COR-L47 (cell line): ENCODE measurements at places on chromosomes 7 and 10.

GRCh38 chr7:106982415-106982814 lies 62.1 kb upstream of the PRKAR2B start:
- peak; percentile 53 for DNase-seq

DNA sequence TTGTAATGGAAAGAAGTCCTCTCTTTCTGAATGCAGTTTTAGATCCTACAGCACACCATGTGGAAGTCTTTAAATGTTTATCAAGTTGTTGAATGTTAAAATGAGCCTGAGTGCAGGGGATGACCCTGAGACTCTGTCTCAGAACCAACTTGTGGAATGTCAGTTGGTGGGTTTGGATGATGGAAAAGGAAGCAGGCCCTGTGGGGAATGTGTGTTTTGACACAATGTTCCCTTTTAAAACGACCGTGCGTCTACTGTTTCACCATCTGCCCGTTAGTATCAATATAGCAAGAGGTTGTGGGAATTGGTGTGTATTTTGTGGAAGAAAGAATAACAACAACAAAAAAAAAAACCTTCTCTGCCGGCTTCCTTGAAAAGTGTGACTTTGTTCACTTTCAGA lies 8.3 kb downstream of the DYNC1I1 start:
- DNase-seq, result no peak

DNA sequence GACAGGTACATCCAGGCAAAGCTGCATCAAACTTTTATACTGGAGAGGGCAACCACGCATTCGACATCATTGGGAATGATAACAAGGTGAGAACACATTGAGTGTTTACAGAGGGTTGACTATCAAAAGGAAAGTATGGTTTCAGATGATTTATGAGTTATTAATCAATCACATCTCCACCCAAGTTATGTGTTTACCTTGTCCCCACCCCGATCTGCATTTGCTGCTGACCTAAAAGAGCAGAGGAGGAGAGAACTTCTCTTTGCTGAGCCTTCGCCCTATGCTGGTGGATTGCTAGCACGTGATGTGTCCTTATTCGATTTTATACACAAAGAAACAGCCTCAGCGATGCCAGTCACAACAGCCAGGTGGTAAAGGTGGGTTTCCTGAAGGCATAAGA lies at the start of gene MSMB:
TSS of gene MSMB (minus strand) at position 9 of the 400 bp plus-strand sequence. CDS start 32 bp downstream, outside the sequence.
- no peak for DNase-seq

DNA sequence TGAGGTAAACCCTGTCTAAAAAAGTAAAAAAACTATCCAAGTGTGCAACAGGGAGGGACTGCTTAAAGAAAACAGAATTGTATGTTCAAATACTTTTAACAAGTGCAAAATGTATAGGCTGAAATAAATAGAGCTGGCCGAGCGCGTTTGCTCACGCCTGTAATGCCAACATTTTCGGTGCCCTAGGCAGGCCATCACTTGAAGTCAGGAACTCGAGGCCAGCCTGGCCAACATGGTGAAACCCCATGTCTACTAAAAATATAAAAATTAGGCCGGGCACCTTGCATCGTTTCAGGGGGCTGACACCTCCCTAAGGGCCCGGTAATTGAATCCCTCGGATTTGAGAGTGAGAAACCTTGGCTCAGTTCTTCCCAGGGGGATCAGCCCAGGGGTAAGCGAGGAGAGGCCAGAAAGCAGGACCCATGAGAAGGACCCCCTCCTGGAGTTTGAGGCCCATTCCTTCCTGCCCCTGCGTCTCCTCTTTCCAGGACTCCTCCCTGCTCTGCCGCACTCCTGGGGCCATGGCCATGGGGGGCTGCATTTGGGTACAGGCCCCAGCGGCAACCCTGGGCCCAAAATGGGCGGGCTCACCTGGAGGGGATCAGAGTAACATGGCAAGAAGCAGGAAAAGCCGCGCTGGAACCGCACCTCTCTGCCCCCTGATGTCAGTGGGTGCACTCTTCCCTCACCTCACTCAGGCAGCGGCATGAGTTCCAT lies 75.5 kb upstream of the TMEM248 start:
- no peak for DNase-seq

- DNase-seq, result no peak
These were observed 46.4 kb upstream of the RSBN1L start for GRCh38 chr7:77649716-77650349.

GRCh38 chr10:116838143-116838725 lies 11.1 kb upstream of the ENO4 start:
- DNase-seq, result no peak

DNA sequence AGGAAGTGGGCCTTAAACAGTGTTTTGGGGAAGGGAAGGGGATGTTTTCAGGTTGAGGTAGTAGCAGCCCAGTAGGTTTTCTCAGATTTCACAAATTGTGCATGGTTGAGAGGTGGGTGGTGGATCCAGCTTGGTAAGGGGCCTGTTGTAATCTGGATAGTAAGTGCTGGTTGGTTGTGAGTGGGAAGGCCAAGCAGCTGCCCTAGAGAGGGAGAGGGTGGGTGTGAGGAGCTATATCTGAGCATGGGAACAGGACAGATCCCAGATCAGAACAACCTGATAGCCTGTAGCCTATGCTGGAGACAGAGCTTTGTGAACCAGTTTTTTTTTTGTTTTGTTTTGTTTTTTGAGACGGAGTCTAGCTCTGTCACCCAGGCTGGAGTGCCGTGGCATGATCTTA lies 53.9 kb upstream of the ZMIZ2 start:
- no peak for DNase-seq

- DNase-seq, result peak; percentile 63
These were observed 22.8 kb downstream of the GNA12 start for GRCh38 chr7:2821161-2821841.

- DNase-seq, result no peak
These were observed 261.3 kb downstream of the CCSER2 start for GRCh38 chr10:84589526-84590205.

DNA sequence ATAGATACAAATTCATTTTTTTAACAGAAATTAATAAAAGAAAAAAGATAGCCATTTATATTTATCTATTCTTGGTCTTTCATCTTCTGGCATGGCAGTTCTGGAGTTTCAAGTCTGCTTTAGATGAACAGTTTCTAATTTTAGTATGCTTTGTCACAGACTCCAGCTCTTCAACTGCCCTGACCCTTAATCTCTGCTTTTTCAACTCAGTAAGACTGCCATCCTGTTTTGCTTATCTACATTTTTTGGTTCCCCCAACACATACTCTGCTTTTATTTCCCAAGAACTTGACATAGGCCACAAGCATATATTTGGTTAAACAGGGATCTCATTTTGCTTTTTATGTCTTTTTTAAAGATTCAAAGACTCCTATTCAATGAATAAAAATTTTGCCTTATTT lies 309.3 kb upstream of the KCND2 start:
- DNase-seq, result no peak

DNA sequence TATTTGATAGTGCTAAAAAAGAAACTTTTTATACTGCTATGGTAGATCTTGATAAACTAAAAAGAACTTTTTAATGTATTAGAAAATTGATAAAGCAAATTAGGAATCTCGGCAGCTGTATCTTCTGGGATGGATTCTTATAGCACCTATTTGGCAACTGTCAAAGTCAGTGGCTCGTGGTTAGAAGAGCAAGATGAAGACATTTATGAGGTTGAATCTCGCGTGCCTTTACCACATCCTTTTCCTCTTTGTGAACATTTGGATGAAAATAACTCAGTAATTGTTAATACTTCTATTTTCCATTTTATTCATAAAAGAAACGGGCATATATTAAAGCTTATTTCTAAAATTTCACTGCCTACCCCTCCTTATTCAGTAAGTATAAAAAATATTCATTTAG lies 76.2 kb downstream of the CYP51A1 start:
- no peak for DNase-seq

- no peak for DNase-seq
These were observed 81.0 kb upstream of the ASAH2 start for GRCh38 chr10:50332108-50332842.

DNA sequence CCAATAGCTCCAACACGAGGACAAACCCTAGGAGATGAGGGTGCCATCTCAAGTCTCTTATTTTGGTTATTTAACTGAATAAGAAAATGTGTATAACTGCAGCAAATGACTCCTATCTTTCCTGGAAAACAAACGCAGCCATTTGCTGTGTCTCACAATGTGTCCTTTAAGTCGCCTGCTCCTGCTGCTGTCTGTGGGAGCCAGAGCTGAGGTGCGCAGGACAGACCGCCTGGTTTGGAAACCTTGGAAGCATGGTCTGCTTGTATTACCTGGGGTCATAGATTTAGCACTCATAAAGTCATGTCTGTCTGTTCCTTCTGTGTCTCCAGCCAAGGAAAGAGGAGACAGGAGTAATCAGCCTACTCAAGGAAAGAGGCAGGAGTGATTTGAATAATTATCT lies 760.2 kb downstream of the GRID1 start:
- DNase-seq, result no peak

GRCh38 chr10:122233857-122234348 lies 37.2 kb upstream of the BTBD16 start:
- no peak for DNase-seq

DNA sequence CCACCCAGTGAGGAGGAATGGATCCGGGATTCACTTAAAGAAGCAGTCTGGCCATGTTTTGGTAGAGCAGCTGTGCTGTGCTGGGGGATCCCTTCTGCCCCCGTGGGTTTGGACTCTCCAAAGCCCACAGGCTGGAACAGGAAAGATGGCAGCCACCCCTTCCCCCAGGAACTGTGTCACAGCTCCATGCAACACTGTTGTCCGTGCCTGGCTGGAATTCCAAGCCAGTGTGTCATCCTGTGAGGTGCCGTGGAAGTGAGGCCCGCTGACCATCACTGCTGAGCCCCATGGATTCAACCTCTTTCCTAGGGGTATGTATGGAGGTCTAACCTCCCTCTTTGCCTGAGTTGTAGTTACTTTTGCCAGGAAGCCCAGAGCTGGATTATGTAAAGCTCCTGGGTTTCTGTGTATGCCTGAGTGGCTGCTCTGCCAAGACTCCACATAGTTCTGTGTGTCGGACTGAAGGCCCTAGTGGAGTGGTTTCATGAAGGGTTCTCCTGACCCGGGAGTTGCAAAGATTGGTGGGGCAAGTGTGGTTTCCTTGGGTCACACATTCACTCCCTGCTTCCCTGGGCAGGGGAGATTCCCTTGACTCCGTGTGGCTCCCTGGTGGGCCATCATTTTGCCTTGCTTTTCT lies 35.1 kb upstream of the PCGF5 start:
- no peak for DNase-seq

DNA sequence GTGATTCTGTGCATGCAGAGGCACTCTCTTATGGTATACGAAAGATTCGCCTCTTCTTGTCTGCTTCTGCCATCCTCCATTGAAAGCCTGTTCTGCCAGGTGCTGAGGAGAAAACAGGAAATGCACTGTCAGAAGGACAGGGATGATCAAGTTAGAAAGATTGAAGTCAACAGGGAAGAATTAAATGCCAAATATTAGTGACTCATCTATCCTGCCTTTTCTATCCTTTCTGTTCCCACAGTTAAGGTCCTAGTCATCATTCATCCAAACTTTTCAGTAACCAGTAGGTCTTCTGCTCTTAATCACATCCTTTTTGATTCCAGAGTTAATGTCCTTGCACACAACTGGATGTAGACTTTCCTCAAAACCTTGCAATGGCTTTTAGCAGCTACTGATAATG lies 4.8 kb upstream of the ZNF783 start:
- no peak for DNase-seq

GRCh38 chr7:7921830-7922229 lies 46.8 kb upstream of the GLCCI1 start:
- no peak for DNase-seq

DNA sequence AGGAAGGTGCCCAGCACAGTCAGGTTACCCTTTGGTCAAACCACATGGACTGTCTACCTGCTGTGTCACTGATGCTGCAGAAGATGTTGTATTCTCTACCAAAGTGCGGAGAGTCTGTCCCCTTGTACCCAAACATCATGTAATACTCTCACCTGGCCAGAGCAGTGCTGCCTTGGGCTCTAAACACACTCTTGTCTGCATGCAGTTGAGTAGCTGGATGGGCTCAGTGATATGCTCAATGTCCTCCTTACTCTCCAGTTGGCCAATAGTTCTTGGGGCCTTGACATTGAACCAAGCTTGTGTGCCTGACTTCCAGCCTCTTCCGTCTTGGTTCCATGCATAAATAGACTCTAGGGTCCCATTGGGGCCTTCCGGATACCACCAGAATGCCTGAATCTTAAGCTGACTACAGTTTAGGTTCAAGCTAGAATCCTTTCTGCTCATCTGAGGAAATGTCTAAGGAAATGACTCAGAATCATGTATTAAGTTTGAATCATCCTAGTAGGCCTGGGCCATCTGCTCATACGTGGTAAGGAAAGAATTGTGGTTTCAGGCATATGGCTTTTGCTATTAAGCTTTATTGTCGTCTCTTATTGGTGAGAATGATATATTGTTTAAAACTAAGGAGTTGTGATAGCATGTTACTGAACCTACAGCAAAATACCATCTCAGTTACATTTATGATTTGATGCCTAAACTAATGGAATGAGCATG lies 118.0 kb downstream of the OTUD1 start:
- no peak for DNase-seq

GRCh38 chr10:117666166-117666565 lies 123.6 kb downstream of the EMX2 start:
- DNase-seq, result no peak

DNA sequence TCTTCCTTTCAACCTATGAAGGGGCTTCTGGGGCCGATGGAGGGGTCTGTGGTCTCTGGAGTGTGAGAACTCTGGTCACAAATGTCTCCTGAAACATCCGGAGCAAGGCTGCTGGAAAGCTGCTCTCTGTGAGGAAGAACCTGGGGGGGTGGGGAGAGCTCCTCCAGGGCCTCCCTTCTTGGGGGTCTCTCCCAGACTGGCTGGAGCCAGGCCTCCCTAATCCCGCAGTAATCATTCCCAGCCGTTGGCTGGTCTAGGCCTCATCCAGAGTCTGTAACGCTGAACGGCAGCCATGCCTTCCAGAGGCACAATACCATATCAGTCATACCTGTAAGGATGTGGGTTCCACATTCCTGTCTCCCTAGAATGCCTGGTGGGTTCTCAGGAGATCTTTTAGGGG lies 4.4 kb upstream of the LZTS2 start:
- no peak for DNase-seq

GRCh38 chr7:140595468-140596092 lies 45.0 kb downstream of the DENND2A start:
- DNase-seq, result no peak

- DNase-seq, result no peak
These were observed 32.4 kb upstream of the SEMA3E start for GRCh38 chr7:83681200-83681778.

DNA sequence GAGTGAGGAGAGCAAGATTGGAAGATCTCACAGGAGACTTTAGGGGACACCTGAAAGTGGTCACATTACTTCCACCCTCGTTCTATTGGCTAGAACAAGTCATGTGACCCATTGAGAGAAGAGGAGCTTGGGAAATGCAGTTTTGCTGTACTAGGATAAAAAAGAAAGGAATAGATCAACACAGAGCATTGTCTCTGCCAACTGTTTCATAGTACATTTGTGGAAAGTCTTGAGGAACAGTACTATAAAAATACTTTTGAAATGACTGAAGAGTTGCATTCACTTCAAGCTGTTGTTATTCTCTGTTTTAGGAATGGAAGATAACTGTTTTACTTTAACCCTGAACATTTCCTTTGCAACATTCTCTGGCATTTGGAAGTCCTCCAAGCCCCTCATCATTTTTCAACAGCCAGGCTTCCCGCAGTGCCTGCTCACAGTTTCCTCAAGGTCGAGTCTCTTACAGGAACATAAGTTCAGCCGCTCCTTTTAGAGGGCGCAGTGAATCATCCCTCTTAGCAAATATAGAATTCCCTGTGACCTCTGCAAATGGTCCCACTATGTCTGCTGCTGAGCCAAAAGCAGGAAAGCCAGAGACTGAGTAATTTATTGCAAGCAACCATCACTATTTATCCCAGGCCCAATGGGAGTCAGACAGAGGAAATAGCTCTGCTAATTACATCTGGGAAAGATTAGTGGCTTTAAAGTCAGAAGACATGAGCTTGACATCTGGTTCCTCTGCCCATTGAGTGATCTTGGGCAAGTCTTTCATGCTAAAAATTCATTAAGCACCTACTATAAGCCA lies 40.7 kb downstream of the MRPL32 start:
- no peak for DNase-seq
